NCI-H1092 (cell line): ENCODE measurements at places on chromosomes 5 and 9.

DNA sequence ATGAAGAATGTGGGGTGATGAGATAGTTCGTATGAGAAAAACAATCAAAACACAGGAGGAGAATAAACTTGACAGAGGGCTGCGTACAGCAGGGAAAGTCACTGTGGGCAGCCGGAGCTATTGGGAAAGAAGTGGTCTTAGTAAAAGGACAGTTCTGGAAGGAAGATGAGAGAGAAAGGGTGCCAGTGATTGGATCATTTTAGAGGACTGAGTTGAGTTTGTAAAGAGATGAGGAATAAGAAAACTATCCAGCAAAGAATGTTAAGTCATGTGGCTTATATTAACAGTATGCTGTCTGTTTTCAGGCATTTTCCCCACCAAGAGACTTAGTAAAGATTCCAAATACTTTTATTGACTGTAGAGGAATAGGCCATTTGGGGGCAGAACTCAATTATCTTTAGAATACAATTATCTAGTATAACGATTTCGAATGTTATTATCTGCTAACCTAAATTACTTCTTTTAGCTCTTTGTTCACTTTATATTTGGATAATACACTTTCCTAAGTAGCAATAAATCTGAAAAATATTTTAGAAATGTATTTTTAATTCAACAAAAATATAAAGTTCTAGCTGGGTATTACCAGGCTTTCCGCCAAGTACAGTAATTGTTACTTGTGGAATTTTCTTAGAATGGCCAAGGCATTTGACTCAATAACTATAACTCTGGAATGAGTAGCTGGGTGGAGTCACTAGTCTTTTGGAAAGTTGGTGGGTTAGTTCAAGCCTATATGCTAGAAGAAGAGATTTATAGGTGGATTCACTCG lies 15.5 kb upstream of the LOX start:
- no peak for DNase-seq

- DNase-seq: no peak
Measured at GRCh38 chr5:171627936-171628632, 157.5 kb upstream of the SMIM23 start.

DNA sequence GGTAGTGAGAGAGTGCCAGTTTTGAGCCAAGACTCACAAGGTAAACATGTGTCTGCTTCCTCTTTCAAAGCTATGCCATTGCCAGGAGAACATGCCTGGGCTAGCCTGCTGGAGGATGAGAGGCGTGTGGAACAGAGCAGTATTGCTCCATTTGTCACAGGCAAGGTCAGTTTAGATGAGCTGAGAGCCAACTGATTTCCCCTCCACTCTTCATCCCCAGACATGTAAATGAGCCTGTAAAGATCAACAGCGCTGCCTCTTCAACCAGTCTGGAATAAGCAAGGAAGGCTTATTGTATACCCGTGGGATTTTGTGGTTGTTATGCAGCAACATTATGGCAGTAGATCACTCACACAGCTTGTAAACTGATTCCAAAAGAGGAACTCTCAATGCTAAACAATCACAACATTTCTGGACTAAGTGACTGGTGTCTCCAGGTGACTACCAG lies 8.2 kb upstream of the GDNF start:
- no peak for DNase-seq

- no peak for DNase-seq
Measured at GRCh38 chr9:137299938-137300337, 2.1 kb downstream of the NRARP start.

- no peak for DNase-seq
Measured at GRCh38 chr5:151222790-151223446, 974 bp downstream of the CCDC69 start.

GRCh38 chr5:82422751-82423181 lies 144.6 kb upstream of the RPS23 start:
- DNase-seq: no peak
